Thoracic aorta (tissue), 2 donors: ENCODE measurements at places on chromosomes 4 and X. TPM values are rescaled to one million over a fixed set of nuclear protein-coding genes. Genes with fewer than 3 reads are reported as not detected.

DNA sequence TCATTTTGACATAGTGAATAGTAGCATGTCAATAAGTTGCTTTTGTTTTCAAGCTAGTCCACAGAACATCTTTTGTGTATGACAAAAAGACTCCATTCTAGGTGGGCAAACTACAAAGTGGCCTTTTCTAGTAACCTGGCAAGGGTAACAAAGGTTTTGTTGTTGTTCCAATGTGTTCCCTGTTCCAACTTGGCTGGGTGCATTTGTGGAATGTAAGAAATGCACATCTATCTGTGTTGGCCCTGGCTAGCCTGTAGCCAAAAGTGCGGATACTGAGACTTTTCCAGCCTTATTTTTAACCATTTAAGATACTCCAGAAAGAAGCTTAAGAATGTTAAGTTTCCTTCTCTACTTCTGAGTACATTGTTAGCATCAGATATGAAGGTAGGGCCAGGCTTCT is 118.7 kb upstream of the CHRDL1 start:
- DNase-seq, result no peak

DNA sequence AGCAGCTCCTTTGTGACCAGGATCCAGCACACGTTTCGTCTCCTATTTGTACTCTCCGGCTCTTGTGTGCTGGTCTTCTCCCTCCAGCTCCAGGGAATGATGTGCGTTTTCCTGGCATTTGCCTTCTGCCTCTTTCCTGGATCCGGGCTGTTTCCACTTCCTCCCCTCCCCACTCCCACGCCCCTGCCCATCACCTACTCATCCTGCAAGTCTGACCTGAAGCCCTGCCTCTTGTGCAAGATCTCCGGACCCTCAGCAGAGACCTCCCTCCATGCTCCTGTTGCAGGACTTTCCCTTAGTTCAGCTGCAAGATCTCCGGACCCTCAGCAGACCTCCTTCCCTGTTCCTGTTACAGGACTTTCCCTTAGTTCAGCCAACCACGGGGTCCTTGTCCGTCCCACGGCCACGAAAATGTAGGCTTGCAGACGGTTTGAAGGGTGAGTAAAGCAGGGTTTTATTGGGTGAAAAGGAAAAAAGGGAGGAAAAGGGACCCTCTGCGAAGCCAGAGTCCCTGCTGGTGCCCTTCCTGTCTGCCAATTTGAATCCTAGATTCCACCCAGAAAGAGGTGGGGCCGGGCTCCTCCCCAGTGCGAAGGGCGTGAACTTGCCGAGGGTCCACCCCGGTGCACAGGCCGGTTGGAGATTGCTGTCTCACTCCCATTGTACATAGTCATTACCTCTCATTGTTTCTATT is 74.4 kb upstream of the IRF2 start:
- DNase-seq, result no peak

DNA sequence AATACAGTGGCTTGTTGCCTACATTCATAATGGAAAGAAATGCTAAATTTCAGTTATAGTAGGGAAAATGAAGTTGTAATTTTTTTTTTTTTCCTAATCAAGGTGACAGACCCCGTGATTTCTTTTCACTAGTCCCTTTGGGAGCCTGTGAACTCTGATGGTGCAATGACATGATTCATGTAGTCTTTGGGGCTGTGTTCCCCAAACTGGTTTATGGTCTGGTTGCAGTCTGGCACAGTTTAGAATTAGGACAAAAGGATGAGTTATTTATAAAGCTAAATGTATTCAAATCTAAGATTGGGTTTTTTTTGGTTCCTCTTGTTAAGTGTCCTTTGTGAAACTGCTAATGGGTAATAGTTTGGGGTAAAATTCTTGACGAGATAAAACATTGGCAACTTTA is 66.0 kb downstream of the REPS2 start:
- DNase-seq, result no peak

- no peak for DNase-seq
Measured at GRCh38 chr4:107780665-107781064, 44.1 kb upstream of the SGMS2 start.

DNA sequence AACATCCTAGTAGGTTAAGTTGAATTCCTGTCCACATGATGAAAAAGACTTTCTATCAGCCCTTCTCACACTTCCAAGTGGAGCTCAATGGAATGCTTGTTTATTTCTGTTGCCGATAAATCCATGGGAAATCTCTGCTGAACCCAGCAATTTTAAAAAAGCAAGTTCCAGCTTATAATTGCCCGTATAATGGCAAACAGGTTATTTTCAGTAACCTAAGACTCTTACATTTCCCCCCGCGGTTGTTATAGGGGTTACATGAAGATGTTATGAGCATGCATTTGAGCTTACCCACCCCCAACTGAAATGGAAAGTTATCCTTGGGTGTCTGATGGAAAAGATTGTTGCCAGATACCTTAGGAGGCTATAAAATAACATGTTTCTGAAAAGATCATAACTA is 136.2 kb downstream of the PALLD start:
- DNase-seq, result no peak

TCEAL1 gene
- total RNA-seq, result 134 TPM

DNA sequence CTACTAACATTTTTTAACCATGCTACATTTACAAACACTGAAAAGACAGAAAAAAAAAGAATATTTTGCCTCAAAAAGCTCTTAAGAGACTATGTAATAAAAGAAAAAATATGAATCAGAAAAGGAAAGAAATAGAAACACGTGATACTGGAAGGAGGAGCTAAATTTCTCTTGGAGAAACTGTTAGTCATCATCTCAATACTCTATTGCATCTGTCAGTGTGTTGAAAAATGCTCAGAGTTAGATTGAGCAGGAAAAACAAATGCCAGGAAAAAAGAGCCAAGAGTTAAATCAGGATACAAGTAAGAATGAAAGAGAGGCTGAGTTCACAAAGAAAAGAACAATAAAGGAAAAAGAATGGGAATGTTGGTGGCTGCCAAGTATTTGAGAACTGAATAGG is 2.6 kb downstream of the RAB28 start:
- no peak for DNase-seq

GRCh38 chr4:15914736-15915135 is 23.8 kb downstream of the FGFBP1 start:
- DNase-seq, result no peak

FATE1 gene
- total RNA-seq, result not detected

DNA sequence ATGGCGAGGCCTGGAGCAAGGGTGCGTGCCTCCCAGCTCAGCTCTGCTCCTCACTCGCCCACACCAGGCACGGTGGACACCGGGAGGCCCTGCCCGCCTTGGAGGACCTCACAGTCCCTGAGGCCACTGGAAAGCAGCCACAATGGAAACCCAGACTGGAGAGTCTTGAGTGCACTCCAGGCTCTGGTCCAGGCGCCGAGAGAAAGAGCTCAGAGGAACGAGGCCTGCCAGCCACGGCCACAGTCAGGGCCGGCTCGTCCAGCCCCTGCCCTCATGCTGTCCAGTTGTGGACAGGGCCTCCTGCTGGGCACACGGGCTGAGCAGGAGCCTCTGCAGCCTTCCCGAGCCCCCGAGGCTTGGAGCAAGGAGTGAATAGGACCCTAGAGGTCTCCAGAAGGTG is 53.3 kb upstream of the GRPEL1 start:
- no peak for DNase-seq

DNA sequence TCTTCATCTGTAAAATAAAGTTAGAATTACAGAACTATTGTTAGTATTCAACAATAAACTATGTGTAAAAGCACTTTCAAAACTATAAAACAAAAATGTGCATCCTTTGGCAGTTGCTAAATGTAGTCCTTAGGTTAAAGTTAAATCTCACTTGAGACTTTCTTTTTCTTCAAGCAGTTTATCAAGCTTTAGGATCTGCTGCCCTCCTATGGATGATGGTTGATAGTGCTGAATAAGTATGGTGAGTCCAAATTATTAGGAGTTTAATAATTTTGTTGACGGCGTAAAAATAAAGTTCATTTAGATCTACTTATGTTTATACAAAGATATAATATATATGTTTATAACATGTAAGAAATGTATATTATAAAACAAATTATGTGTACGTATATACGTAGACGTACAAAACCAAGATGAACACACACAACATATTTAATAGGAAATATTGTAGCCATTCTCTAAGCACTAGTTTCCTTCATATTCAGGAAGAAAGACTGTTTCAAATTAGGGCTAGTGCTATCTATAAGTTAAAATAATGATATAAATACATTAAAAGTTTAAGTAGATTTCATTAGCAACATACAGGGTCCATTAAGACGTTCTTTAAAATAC is 22.3 kb downstream of the UGT2A2 start:
- DNase-seq, result no peak

DNA sequence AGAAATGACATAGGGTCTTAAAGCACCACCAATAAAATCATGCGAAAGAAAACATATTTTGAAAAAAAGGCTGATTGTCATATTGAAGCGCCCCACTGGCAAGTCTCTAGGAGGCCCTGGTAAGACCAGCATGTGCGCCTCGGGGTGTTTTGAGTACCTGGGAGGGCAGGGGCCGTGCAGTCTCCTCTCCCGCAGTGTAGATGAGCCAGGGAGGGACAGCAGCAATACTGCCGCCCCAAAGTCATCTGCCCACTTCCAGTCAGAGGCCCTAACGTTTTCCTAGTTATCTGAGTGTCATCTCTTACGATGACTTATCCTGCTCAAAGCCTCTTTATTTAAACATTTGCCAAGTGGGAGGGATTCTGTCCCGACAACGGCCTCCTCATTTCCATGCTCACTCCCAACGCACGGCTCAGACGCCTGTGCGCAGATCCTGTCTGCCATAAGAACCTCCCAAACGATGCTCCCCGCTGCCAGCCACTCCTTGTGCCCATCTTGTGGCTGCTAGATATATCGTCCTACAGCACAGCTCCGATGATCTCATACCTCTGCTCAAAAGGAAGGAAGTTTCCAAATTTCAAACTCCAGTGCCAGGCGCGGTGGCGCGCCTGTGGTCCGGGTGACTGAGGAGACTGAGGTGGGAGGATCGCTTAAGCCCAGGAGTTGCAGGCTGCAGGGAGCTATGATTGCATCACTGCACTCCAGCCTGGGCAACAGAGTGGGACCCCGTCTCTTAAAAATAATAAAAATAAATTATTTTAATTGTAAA is 17.2 kb upstream of the SCRG1 start:
- no peak for DNase-seq

AMTN gene
- total RNA-seq, result not detected

DNA sequence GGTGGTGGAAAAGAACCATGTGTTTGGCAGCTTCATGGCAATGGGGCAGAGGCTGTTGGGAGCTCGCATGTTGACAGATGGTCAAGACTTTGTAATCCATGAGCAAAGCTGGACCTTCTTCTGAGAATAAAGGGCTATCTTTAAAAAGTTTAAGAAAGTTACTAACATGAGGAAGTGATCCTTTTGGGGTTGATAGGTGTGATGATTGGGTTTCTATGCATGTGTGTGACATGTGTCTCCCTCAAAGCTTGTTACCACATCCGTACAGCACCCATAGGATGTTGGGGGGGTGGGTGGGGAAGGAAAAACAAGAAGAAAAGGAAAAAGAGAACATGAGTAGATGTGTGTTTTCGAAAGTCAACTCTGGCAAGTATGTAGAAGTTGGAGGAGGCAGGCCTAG is 123.0 kb upstream of the TLR3 start:
- DNase-seq, result no peak

USP51 gene
- total RNA-seq, result 7.0 TPM

GRCh38 chr4:26141051-26141721 is 179.6 kb upstream of the RBPJ start:
- DNase-seq, result no peak

FGB gene
- not detected for total RNA-seq

GRCh38 chr4:26151615-26152014 is 169.2 kb upstream of the RBPJ start:
- no peak for DNase-seq

DNA sequence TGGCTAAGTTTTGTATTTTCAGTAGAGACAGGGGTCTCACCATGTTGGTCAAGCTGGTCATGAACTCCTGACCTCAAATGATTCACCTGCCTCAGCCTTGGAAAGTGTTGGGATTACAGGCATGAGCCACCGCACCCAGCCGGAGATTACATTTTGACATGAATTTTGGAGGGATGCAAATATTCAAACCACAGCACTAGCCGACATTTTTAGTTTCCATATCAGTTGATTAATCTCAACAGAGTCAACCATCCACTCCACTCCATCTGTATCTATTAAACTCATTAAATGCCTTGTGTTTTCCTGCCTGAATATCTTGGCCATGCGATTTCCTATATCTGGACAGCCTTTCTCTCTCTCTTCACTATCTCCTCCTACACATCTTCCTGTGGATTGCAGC is 64.1 kb upstream of the PDGFRA start:
- no peak for DNase-seq
